Cardiac muscle cell (in vitro differentiated cells and primary cell): ENCODE measurements at places on chromosomes 1 and 21. TPM values are rescaled to one million over a fixed set of nuclear protein-coding genes. Genes with fewer than 3 reads are reported as not detected.
A peak's percentile ranks its signal among the peaks of the same experiment; 100 is the strongest.

DNA sequence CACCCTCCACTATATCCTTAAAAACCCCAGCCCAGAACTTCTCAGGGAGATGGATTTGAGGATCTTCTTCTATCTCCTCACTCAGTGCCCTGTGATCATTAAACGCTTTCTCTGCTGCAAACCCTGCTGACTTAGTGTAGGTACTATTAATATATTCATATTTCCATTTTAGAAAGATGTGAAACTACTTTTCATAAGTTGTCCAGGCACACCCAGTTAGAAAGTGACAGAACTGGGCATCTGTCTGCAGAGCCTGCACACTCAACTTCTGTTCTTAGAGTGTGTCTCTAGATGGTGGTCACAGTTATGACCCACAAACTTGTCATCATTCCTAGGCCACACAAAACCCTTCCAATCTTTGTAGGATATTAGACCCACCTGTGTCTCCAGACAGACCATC is 55.0 kb downstream of the FCRL5 start:
- H3K36me3 ChIP-seq: no peaks in the 10 kb centered on the region
- H3K27me3 ChIP-seq: no peaks in the 10 kb centered on the region
- no peak for DNase-seq
- H3K27ac ChIP-seq: no peak overlapping the region
- H3K4me3 ChIP-seq: no peak overlapping the region

Gene TMEM51
- 32.7 and 40.9 TPM in 2 replicates for total RNA-seq

Gene KRTAP12-2
- total RNA-seq: not detected in 2 replicates

DNA sequence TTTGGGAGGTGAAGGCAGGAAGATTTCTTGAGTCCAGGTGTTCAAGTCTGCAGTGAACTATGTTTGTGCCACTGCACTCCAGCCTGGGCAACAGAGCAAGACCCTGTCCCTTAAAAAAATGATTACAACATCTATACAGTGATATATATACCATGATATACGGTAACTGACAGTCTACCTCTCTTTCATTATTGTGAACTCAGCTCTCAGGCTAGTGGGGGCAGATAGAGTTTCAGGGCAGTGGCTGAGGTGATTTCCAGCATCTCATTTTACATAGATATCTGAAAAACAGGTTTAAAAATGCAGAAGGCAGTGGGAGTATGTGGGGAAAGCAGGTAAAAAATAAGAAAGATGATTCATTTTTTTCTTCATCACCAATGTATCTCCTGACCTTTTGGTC is 8.1 kb upstream of the NTNG1 start:
- peaks cover 9% of the 10 kb centered on the region for H3K27me3 ChIP-seq
- DNase-seq: no peak
- H3K27ac ChIP-seq: no peak overlapping the region
- H3K4me3 ChIP-seq: no peak overlapping the region

GRCh38 chr1:175702079-175702795 is 41.2 kb downstream of the TNR start:
- DNase-seq: peak; percentile 33
- H3K4me3 ChIP-seq: no peak overlapping the region
- no peaks in the 10 kb centered on the region for H3K36me3 ChIP-seq
- H3K4me1 ChIP-seq: no peaks in the 10 kb centered on the region
- H3K27me3 ChIP-seq: no peaks in the 10 kb centered on the region

DNA sequence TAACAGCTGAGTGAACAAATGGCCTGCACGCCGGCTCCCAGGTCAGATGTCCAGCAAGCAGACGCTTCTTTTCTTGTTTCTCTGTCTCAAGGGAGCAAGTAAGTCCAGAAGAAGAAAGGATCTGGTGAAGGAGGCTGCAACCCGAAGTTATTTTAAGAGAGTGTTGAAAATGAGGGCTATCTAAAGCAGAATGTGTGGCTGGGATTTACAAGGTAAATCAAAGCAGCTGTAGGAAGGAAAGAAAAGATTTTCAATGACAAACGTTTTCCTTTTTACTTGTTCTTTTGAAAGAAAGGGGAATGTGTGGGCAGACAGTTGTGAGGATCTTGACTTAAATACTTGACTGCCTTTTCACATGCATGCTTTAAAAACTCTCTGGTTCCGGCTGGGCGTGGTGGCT is 311.5 kb downstream of the KIF26B start:
- peaks cover 3% of the 10 kb centered on the region for H3K36me3 ChIP-seq
- no peak for DNase-seq
- peaks cover 13% of the 10 kb centered on the region for H3K4me1 ChIP-seq
- H3K27ac ChIP-seq: peak overlapping the region; percentile 74

DNA sequence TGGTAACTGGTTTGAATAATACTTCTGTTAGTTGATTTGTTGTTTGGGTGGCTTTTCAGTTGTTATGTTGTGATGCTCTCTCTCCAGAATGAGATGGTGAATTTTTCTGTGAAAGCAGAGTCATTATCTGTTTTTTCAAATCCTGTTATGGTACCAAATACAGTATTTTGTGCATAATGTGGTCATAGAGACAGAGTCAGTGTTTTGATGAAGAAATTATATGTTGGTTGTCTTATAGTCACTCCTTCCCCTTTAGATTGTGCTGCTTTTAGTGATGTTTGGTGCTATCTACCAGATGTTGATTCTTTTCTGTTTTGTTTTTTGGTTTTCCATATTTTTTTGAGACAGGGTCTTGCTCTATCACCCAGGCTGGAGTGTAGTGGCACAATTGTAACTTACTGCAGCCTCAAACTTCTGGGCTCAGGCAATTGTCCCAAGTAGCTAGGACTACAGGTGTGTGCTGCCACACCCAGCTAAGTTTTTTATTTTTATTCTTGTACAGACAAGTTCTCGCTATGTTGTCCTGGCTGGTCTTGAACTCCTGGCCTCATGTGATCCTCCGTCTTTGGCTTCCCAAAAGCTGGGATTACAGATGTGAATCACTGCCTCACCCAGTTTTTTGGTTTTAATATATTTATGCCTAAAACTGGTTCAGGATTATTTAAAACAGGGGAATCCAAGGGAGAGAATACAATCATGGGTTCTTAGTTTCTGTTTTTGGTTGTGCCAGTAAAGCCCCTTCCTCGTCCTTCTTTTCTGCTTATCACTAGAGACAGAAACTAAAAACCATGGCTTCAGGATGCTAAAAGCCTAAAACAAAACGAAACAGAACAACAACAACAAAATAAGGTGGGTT is 7.3 kb downstream of the PPP2R5A start:
- H3K36me3 ChIP-seq: no peaks in the 10 kb centered on the region
- no peaks in the 10 kb centered on the region for H3K27me3 ChIP-seq
- H3K4me3 ChIP-seq: no peak overlapping the region
- peaks cover 32% of the 10 kb centered on the region for H3K4me1 ChIP-seq
- DNase-seq: no peak

Gene RPE65
- total RNA-seq: 0.51 and 0.95 TPM in 2 replicates

DNA sequence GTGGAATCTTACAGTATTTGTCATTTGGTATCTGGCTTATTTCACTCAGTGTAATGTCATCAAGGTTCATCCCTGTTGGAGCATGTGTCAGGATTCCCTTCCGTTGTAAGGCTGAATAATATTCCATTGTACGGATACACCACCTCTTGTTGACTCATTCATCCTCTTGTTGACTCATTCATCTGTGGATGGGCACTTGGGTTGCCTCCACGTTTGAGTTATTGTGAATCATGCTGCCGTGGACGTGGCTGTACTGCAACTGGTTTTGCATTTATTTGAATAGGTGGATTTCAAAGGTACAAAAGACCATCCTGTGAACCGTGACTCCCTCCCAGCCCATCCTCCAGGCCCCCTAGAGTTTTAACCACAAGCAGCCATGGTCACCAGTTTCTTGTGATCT is 11.9 kb upstream of the TCP10L start:
- peaks cover 4% of the 10 kb centered on the region for H3K36me3 ChIP-seq
- no peak overlapping the region for H3K4me3 ChIP-seq
- H3K4me1 ChIP-seq: no peaks in the 10 kb centered on the region
- H3K27ac ChIP-seq: no peak overlapping the region
- DNase-seq: peak; percentile 70
- H3K27me3 ChIP-seq: no peaks in the 10 kb centered on the region
